D721Med (cell line): ENCODE measurements at places on chromosomes 12 and 14.

DNA sequence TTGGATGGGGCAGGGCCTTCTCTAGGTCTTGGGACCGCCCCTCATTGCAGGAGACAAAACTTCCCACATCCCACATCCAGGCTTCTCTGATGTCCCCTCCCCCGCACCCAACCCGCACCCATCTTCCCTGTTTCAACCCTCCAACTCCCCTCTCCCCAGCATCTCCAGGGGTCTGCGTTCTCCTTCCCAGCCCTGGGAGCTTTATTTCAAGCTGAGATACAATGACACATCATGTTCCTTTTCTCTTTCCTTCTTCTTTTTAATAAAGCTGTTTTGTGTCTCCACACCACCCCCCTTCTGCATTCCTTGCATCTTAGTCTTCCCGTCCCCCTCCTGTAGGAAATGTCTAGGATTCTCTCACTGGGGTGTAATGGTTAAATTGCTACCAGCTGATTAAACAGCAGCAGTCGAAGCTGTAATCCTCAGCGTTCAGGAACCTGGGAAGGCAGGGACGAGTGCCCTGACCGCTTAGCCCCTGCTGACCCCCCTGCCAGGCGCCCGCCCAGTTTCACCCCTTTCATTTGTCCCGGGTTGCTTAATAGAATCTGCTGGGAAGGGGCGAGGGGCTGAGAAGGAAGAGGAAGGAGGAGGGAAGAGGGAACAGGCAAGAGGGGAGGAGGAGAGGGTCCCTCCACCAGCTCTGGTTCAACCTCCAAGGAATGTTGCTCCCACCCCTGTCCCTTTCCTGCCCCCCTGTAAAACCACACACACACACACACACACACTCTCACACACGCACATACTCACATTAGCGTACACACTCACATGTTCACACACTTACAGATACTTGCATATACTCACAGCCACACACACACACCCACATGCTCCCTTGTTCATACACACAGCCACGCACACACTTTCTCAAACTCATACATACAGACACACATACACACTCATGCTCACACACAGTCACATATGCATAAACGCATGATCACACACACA lies 104.5 kb upstream of the MED13L start:
- no peak for DNase-seq

DNA sequence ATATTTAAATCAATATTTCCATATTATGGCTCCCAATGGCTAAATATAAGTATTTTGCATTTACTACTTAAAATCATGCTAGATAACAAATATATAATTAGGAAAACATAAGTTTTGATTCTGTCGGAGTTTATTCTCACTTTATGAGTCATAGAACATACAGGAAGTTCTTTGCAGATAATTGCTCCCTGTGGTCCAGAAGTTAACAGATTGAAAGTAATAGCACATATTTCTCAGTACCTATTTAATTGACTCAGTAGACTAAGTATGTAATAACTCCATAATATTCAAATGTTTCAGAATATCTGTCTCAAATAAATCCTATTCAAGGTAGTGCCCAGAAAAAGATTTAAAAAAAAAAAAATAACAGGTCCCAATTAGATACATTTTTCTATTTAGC lies 806.0 kb upstream of the ATXN7L3B start:
- no peak for DNase-seq

- no peak for DNase-seq
These were observed 116.7 kb downstream of the CACNA1C start for GRCh38 chr12:2169489-2169888.

- no peak for DNase-seq
These were observed 507 bp upstream of the KRT73 start for GRCh38 chr12:52618866-52619265.

DNA sequence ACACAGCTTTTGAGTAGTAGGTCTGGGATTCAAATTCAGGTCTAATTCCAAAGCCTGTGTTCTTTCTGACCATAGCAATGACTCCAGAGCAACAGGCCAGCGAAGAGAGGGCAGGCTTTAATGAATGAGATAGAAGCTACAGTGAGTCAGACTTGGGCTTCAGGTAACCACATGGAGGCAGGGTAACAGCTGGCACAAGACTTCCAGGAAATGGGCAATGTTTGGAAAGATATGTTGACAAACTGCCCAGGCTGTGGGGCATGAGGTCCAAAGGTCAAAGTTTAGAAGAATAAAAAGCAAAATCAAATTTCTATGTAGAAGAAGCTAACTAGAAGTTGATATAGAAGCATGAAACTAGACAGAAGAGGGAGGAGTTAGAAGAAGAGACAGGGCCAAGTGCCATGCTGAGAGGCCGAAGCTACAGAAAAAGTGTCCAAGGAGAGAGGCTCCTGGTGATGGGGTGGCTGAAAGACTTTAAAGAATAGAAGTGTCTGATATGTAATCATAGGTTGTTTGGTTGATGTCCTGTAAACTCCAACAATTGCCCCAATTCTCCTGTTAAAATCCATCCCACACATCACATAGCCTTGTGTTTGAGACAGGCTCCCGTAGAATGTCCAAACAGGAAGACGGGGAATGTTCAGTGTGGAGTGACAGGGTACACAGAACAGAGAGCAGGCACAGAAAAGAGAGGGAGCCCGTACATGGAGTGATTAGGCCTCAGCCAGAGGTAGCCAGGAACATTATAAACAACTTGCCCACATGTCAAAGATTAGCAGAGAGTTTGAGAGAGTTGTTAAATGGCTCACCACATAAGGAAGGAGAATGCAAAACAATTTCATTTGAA lies 384.7 kb downstream of the CCDC91 start:
- no peak for DNase-seq

DNA sequence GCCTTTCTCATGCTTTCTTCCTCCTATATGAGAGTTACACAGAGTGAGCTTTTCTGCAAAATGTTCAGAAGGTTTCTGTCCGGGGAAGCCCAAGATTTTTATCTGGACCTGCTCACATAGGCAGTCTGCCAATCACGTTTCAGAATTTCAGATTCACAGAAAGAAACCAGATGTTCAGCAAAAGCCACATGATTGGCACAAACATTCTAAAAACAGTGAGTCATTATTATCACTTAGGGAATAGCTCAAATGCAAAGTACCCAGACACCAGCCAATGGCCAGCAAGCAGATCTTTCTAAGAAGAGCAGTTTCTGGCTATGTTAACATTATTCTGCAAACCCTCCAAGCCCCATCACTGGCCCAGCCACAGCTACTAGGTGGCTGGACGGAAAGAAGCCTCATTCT lies 1558.5 kb upstream of the TMEM132C start:
- DNase-seq: no peak

- no peak for DNase-seq
These were observed 2.4 kb upstream of the HOXC4 start for GRCh38 chr12:54051026-54051842.

GRCh38 chr14:90995785-90996184 lies 64.7 kb downstream of the RPS6KA5 start:
- no peak for DNase-seq

DNA sequence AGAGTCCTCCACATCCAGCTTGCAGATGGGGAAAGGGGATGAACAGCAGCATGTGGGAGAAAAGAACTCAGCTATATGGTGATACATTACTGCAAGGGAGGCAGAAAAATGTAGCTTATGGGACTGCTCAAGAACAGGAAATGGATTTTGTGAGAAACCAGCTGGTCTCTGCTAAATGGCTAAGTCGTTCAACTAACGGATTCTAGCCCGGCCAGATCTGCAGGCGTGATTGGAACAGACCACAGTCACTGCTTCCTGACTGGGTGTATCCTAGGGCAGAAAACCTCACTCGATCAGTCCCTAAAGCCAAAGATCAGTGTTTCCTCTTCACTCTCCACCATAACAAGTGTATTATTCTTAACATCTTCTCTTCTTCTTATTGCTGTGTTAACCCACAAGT lies 8.1 kb upstream of the PTGDR start:
- no peak for DNase-seq

DNA sequence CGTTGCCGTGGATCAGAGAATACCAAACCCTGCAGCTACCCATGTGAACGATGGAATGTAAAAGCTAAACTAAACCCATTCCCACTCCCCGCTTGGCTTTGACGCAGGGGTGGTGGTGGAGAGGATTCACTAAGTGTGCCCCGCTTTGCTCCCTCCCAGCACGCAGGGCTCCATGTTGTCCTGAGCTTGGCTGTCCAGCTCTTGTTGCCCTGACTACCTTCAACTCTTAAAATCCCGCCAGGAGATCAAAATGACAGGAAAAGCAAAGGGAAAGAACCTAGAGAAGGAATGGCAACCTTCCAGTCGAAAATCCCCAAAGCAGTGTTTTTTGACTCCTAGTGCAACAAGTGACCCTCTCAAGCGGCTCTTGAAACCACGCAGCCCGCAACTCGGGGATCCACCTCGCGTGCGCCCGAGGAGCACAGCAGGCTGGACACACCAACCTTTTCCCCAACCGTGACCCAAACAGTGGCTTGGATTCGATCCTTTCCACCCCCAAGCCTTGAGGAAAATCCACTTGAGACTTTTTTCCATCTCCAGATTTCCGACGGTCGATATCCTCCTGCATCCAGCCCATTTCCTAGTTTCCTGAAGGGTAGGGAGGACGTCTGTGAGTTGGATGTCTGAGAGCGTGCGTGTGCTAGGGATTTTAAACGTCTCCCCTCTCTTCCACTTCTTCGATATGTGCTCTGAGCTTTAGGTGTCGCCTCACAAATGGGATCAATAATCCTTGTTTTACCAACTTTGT lies 1.4 kb downstream of the SYT10 start:
- no peak for DNase-seq

- no peak for DNase-seq
These were observed 151.8 kb downstream of the UNC79 start for GRCh38 chr14:93582516-93582915.

- no peak for DNase-seq
These were observed 37.3 kb downstream of the PRKCH start for GRCh38 chr14:61358554-61359226.

GRCh38 chr12:124365726-124366430 lies 71.0 kb downstream of the RFLNA start:
- DNase-seq: no peak
